Fibroblast of upper back skin (primary cell): ENCODE measurements at places on chromosomes 5 and 9.

DNA sequence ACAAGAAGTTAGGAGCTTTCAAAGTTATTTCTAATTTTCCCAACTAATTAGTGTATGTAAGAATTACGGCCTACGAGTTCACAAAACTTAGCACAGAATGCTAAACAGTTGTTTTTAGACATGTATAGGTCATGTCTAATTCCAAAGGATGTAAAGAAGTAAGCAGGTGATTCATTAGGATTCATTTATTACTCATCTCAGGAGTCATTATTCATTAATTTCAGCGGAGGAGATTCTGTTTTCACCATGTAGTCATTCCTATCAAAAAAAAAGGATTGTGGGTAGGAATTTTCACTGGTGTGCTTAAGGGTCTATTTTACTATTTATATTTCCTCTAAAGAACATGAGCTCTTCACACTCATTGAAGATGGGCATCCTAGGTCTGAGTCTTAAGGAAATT is 532.2 kb downstream of the ACTL7B start:
- no peak for DNase-seq

- no peak for DNase-seq
Measured at GRCh38 chr9:83699615-83700014, 8.1 kb downstream of the UBQLN1 start.

- no peak for DNase-seq
Measured at GRCh38 chr9:99867968-99868367, 38.5 kb upstream of the STX17 start.

DNA sequence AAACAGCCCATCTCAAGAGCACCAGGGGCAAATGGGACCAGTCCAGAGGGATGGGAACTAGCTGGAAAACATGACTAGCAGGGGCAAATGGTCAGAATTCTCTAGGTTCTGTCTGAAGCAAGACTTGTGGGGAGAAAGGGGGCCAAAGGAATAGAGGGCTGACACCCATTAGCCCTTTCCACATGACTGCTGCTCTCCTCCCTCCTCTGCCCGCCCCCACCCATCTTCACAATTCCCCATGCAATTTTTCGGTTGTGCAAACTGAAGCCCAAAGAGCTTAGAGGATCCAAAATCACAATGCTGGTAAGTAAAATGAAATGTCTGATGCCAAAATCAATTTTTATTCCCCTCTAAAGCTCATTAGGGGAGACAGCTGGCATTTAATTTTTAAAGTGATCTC is 207.1 kb downstream of the DCP2 start:
- DNase-seq: no peak

DNA sequence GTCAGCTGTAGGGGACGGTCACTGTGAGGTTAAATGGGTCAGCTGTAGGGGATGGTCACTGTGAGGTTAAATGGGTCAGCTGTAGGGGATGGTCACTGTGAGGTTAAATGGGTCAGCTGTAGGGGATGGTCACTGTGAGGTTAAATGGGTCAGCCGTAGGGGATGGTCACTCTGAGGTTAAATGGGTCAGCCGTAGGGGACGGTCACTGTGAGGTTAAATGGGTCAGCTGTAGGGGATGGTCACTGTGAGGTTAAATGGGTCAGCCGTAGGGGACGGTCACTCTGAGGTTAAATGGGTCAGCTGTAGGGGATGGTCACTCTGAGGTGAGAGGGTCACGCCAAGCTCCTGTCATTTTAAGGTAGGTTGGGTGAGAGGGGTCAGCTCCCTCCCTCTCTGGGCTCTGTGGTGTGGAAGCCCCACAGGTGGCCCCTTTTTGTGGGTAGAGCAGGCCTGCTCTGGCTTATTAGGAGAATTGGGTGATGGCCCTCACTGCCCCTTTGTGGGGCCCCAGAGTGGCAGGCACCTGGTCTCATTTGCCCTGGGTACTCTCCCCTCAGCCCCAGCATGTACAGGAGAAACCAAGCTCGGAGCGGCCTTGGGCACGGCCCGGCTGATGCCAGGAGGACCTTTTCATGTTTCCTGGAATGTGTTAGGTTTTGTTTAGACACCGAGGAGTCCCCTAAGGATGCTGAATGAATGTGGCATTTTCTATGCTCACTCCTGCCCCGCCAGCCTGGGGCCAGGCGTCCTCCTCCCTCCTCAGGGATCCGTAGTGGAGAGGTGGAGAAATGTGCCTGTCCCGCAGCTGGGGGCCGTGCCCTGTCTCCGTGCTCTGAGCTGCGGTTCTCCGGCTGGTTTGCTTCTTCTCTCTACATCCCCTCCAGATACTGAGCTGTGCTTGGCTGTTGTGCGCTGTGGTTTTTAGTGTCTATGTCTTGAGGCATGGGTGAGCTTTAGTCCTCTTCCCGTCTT is 31.4 kb downstream of the AHRR start:
- DNase-seq: no peak

- DNase-seq: peak; percentile 69
Measured at GRCh38 chr9:81083854-81084512, 605.4 kb downstream of the TLE1 start.

GRCh38 chr9:121675969-121676822 is 24.8 kb downstream of the DAB2IP start:
- no peak for DNase-seq

DNA sequence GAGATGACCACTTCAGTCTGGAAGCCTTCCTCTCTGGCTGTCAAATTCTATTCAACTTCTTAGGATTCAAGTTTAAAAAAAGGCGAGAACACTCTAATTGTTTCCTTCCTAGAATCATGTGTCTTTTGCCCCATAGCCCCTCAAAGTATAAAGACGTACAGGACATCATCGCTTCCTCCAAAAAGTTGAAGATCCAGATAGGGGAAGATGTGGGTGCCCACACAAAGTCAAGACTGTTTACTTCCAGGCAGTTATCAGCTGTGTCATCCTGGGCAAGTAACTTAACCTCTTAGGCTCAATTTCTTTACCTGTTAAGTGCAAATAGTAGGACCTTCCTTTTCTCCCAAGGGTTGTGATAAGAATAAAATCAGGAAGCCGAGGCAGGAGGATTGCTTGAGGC is 40.1 kb downstream of the PPARGC1B start:
- DNase-seq: no peak

DNA sequence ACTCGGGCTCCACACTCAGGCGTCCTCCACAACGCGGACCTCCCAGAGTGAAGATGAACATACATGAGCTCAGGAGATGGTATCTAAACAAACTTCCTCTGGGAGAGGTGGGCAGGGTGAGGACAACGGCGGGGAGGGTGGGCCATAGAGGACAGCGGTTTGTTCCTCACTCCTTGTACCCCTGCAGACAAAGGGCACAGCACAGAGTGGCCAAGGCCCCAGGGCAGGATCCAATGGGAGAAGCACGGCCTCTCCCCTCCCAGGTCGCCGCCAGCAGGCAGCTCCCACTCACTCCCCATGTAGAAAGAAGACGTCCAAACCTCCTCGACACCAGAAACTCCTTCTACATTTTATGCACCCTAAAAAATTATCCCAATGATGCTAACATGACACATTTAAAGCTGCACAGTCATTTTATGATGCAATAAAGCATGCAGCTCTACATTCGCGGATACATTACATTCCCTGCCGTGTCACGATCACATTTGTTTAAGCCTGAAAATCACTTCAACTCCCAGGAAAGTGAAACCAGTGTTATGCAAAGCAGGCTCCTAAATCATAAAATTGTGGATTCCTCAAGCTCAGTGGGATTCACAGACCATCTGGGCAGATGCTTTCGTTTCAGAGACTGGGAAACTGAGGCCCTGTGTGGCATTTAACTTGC is 87.5 kb upstream of the SARDH start:
- peak; percentile 82 for DNase-seq

- DNase-seq: peak; percentile 49
Measured at GRCh38 chr9:134590240-134591081, 51.1 kb upstream of the COL5A1 start.

- DNase-seq: peak; percentile 99
Measured at GRCh38 chr5:141521244-141521781, 32.4 kb downstream of the PCDHGC5 start.

DNA sequence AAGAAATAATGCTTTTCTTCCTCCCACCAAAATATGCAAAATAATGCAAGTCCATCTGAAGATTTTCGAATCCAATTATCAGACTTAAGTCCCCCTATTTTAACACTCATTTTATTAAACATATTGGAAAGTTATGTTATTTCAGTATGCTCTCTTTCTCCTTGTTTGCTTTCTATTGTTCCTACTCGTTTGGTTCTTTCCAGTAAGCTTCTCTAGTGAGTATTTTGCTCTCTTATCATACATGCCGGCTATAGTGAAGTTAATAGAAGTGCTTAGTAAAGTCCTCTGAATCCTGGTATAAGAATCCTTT is 517 bp downstream of the ALDH1A1 start:
- DNase-seq: no peak

GRCh38 chr5:178304761-178305645 is 72.4 kb upstream of the PHYKPL start:
- peak; percentile 29 for DNase-seq
